ENCODE measurements at places on chromosomes 16 and 17.

DNA sequence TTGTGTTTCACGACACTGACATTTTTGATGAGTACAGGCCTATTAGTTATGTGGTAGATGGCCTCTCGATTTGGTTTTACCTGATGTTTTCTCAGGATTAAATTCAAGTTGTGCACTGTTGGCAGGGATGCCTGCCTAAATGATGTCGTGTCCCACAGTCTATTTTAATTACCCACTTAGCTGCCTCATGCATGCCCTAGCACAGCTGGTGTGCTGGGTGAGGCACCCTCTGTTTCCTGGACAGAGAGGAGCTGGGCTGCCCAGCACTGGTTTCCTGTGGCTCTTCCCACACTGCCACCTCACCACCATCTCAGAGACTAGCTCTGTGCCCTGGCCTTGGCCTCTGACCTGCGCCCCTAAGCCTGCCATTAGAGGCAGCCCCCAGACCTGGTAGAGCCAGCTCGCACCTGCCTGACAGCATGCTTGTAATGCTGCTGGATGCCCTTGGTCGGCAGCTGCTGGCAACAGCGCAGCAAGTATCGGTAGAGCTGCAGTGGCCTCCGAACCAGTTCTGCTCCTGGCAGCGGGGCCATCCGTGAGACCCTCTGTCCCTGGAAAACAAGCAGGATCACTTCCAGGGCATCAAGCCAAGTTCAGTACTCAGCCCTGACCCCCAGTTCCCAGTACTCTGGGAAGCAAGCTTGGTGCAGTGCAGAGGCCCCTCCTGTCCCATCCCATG, 10.9 kb downstream of the LYRM9 start:
- no peak for DNase-seq

GRCh38 chr16:70779361-70779760, 21.6 kb downstream of the VAC14 start:
- DNase-seq, result no peak

DNA sequence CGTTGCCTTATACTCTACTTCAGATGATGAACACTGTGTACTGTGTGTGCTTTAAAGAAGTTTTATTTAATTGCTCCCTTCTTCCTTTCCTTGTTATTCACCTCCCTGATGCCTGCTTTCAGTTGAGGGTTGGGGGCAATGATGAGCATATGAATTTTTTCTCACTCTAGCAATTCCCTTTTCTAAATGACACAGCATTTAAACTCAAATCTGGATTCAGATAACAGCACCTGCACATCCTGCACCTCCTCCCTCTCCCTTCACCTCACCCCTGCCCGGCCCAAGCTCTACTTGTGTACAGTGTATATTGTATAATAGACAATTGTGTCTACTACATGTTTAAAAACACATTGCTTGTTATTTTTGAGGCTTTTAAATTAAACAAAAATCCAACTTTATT, 13.0 kb upstream of the PNPO start:
- peak; percentile 97 for DNase-seq

DNA sequence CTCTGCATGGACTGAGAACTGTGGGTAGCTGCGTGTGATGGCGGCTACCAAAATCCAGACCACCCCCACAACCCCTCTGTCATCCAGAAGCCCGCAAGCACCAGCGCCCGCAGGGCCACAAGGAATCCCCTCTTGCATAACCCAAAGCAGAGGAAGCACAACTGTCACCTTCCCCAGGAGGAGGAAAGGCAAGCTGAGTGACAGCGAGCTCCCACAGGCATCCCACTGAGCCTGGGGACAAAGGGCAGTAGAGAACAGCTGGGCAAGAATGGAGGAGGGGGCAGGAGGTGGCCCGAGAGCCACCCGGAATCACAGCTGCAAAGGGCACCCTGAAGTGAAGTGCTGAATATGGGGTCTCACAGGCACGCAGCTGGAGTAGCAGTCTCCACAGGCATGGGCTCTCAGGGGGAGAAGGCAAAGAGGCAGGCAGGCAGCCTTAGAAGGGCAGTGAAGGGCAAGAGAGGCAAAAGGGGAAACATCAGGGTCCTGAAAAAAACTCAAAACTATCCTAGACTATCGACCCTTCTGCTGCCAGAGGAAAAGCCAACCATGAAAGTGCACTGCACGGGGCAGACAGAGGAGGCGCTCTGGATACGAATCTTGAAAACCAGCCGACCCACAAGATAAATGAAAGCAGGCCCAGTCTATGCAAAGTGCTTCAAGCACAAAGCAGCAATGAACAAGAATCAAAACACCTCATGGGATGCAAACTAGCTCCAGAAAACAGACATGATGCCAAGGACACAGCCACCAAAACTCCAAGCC, 17.1 kb downstream of the USP36 start:
- DNase-seq, result no peak

DNA sequence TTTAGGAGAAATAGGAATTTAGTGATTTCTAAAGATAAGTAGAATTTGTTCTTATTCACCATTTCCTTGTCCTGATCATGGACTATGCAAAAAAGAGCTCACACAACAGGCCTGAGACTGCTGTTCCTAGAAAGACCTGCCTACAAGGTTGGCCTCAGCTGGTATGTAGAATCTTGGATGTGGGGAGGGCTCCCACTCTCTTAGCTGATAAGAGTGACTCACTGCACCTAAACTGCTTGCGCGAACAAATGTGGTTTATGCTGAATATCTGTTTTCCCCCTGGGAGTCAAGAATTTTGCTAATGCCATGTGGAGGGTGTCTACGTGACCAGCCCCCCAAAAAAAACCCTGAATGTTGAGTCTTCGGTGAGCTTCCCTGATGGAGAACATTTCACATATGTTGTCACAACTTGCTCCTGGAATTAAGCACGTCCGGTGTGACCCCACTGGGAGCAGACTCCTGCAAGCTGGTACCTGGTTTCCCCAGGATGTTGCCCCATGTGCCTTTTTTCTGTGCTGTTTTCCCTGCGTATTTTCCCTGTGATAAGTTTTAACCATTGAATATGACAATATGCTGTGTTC, 68.8 kb upstream of the HSBP1 start:
- no peak for DNase-seq

GRCh38 chr16:995087-995486, 13.5 kb downstream of the SOX8 start:
- peak; percentile 69 for DNase-seq

- DNase-seq, result peak; percentile 58
These were observed 1.7 kb upstream of the DLX3 start for GRCh38 chr17:49996495-49997300.

- DNase-seq, result peak; percentile 74
These were observed 2.5 kb upstream of the PRR35 start for GRCh38 chr16:557463-558297.

DNA sequence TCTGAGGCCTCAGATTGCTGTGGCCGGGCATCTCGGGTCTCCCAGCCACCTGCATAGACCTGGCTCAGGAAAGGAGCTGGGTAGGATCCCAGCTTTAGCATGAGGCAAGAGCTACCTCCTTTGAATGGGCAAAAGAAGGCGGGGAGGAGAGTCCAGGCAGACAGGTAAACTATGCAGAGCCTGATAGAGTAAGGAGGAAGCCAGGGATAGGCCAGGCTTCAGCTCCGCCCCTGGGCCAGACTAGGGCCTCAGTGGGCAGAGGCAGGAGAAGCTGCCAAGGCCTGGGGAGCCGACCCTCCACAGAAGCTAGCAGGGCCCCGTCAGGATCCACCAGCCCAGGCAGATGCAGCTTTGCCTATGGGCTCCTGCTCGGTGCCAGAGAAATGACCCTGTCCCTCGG, 22.6 kb upstream of the UBE2G1 start:
- no peak for DNase-seq

GRCh38 chr17:74542166-74542565, 3.7 kb downstream of the CD300C start:
- no peak for DNase-seq

- no peak for DNase-seq
These were observed 48.6 kb downstream of the FTO start for GRCh38 chr16:53752560-53752959.

GRCh38 chr17:8041249-8041928, 2.5 kb downstream of the ALOX15B start:
- peak; percentile 88 for DNase-seq

GRCh38 chr17:39485555-39485954, 24.3 kb downstream of the CDK12 start:
- no peak for DNase-seq

GRCh38 chr17:13539421-13539820, 62.3 kb downstream of the HS3ST3A1 start:
- DNase-seq, result no peak

DNA sequence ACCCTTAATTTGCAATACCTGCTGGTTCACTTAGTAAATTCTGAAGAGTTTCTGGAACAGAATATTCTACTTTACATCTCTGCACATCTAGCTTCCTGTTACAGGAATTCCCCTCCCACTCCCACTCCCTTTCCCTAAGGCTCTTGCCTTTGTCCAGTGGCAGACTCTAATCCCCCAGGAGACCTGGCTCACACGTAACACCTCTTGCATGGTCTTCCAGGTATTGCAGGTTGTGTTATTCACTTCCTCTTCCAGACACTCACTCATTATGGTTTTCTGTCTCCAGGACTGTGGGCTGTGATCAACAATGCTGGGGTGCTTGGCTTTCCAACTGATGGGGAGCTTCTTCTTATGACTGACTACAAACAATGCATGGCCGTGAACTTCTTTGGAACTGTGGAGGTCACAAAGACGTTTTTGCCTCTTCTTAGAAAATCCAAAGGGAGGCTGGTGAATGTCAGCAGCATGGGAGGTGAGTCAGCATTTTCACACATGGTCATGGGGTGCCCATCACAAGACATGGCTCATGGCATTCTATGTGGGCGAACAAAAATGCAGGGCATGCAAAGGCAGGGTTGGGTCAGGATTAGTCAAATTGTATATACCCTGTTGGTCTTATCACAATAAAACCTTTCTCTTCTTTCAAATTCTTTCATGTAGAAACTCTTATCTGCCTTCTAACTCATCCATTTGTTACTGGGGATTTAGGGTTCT, 35.8 kb downstream of the HSD17B2 start:
- no peak for DNase-seq

DNA sequence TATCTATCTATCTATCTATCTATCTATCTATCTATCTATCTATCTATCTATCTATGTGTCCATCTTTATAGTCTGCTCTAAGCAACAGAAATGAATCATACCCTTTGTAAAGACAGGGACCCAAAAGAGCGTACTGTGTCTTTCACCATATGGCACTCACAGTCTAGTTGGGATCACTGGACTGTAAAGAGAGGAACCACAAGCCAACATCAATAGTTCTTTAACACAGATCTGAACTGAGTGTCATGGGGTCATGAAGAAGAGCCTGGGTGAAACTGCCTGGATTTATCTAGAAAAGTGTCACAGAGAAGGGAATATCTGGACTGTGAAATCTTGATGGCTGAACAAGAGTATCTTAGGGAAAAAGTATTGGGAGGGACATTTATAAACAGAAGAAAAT, 619.1 kb upstream of the SOX9 start:
- no peak for DNase-seq

- no peak for DNase-seq
These were observed 41.0 kb upstream of the KSR1 start for GRCh38 chr17:27415120-27415795.

- no peak for DNase-seq
These were observed 29.1 kb upstream of the ZNF469 start for GRCh38 chr16:88353691-88354090.

GRCh38 chr17:68600931-68601564, at the start of gene FAM20A:
FAM20A (minus strand) TSS chr17:68601367; CDS start chr17:68600666, 701 bp downstream.
- DNase-seq, result peak; percentile 47

DNA sequence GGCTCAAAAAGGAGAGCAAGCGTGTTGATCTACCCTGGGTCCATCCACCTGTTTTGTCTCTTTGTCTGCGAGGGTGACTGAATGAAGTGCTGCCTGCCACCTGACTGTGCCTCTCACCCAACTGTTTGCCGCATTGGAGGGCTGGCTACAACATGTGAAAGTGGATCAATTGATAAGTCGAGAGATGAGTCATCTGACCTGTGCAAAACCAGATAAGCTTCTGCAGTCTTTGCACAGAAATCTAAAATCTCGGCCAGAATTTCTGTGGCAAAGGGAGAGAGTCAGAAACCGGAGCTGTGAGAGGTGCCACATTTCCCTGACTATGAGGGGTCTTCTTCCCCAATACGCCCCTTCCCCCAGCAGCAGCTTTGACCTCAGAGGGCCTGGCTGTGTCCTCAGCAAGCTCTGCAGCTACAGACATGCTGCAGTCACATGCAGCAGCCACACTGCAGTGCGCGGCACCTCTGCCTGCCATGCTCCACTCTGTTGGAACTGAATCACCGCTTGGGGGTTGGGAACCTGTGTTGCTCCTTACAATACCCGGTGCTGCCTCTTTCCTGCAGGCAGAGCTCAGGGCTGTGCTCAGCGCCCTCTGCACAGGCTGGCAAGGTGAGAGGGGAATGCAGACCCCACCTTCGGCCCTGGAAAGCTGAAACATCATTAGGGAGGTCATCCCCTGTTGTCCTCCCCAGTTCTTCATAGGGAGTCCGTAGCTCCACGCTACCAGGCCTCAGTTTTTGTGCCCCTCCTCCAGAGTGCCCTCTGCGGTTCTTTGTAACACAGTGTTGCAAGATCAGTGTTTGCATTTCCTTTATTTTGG, 16.2 kb upstream of the HAS3 start:
- peak; percentile 46 for DNase-seq

DNA sequence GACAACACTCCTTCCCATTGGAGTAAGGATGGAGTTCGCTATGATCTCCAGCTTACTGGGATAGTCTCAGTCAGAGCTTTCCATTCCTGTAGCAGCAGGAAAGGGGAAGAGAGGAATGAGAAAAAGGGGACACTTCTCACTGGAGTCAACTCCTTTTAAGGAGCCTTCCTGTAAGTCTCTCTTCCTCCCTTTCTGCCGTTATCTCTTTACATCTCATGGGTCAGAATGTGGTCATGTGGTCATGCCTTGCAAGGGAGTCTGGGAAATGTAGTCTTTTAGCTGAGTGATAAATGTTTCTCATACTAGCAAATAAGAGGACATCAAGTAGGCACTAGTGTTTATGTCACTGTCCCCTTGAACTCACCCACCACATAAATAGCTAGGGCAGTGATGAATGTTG, 227.3 kb downstream of the HAPSTR1 start:
- DNase-seq, result no peak

DNA sequence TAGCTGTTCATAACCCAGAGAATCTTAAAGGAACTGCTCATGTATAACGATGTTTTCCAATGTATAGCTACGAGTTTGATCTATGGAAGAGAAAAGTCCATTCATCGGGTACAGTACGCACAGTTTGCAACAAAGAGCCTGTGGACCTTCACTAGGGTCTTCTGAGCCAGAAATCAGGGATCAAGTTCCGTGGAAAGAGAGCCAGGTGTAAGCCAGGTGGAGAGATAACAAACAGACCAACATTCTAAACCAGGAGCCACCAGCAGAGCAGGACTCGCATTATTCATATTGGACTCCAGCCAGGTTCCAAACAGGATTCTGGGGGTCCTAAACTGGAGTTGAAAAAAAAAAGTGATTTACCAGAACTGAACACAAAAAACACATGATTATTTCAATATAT, 505.4 kb upstream of the C16orf82 start:
- DNase-seq, result no peak

DNA sequence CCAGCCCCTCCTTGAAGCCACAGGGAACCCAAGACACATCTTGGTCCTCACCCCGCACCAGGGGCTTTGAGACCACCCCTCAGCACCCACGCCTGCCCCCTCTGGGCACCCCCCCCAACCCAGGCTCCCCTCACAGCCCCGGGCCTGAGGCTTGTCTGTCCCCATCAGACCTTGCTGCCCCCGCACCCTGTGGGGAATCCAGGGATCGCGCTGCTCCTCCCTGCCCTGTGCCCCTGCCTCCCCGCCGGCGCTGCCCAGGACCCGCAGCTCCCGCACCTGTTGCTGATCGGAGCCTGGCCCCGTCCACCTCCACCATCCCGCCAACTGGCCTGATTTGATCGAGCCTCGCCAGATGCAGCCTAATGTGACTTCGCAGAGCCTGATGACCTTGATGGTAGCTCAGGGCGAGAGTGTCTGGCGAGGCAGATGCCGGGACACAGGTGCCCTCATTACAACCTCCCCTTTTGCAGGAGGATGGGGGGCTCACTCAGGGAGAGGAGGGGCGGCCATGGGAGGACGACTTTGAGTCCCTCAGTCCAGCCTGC, 29.0 kb downstream of the SLC25A10 start:
- DNase-seq, result no peak

All from common myeloid progenitor, CD34-positive (primary cell).